ENCODE measurements at places on chromosomes 6 and 20.

- DNase-seq: no peak
Measured at GRCh38 chr20:842547-842940, 9.0 kb downstream of the FAM110A start.

- DNase-seq: no peak
Measured at GRCh38 chr6:5215159-5215558, 45.6 kb downstream of the LYRM4 start.

GRCh38 chr6:110609101-110609500 is 132.7 kb upstream of the SLC22A16 start:
- DNase-seq: no peak

- no peak for DNase-seq
Measured at GRCh38 chr20:19626896-19627295, 131.2 kb upstream of the RIN2 start.

GRCh38 chr20:56690531-56691175 is 61.5 kb downstream of the TFAP2C start:
- no peak for DNase-seq

GRCh38 chr20:57654363-57654997 is 34.3 kb upstream of the ZBP1 start:
- no peak for DNase-seq

DNA sequence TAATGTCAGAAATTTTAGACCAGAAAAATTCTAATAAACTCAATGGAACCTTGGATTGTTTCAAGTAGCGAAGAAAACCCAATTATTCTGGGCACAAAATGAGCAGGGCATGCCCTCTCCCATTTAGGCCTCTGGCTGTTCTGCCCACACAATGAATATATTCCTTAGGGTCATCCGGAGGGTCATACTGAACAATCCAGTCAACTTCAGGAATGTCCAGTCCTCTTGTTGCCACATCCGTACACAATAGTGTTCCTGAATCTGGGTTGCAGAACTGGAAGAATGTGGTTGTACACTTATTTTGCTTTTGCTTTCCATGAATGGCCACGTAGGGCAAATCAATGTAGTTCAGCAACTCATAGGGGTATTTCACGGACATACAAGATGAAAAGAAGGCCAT is 23.4 kb upstream of the RNF144B start:
- no peak for DNase-seq

GRCh38 chr6:135170849-135171248 is 10.3 kb upstream of the MYB start:
- DNase-seq: no peak

GRCh38 chr6:148146717-148147462 is 195.7 kb upstream of the SASH1 start:
- DNase-seq: no peak

DNA sequence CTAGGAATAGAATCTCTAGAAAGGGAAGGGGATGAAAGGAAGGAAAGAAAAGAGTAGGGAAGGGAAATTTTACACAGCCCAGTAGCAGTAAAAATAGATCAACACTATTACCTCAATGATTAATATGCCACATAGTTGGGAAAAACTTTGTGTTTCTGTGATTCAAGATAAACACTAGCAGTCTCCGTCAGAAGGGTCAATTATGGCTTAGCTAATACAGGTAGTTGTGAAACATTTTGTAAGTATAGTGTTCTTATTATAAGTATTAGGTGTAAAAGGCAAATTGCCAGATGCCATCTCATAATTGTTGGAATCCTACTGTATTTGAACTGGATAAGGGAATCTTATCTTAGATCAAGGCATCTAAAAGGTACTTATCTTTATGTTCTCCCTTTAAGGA is 165.7 kb downstream of the MTFR2 start:
- DNase-seq: no peak

DNA sequence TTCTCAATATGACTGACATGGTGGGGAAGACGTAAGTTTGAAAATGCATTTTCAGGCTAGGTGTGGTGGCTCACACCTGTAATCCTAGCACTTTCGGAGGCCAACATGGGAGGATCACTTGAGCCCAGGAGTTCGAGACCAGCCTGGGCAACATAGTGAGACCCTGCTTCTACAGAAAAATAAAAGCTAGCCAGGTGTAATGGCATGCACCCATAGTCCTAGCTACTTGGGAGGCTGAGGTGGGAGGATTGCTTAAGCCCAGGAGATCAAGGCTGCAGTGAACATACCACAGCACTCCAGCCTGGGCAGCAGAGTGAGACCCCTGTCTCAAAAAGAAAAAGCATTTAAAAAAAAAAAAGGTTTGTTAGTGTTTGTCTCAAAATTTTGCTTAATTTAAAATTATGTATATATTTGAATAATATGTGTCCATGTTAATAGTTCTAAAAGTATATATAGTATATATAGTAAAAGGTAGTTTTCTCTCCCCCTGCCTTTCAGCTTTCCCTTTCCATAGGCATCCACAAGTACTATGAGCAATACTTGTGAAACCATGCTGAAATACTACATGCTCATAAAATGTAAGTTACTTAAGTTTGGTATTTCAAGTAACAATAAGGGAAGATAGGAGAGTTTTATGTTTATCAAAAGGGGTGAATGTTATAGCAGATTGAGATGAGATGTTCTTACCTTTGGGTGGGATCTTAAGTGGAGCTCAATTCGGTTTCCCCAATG is 15.1 kb downstream of the PTPRA start:
- DNase-seq: no peak

DNA sequence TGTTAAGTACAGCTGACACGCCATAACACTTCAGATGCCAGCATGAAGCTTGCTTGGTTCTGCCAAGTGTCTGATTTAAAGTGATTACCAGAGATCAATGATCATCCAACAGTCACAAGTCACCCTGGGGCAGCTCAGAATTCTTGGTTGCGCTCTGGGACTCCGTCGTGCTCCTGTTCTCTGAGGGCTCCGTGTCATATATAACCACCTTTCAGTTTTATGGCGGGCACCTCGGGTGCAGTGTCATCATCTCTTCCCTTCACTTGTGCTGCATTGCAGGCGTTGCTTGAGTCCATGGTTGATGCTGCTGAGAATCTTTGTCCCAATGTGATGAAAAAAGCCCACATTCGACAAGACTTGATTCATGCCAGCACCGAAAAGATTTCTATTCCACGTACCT is 101.4 kb upstream of the SCGN start:
- no peak for DNase-seq

Data from left hindlimb (tissue), 1 donor.